ENCODE measurements at places on chromosomes 4 and X.

DNA sequence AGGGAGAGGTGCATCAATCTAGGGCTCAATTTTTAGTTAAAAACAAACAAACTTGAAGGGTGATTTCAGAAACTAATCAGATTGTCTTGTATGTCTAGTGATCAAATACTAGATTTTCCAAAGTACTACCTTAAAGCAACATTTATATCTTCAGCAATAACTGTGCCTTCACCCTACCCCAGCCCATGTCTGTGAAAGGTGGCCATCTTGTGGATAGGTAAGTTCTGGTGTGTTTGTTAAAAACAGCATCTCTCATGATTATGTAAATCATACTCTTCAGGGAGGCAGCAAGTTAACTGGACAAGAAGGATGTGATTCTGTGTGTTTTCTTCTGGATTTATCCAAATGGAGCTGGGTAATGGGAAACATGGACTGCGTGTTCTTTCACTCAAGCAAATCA is 81.4 kb upstream of the ACSL1 start:
- DNase-seq, result no peak

- DNase-seq, result no peak
Measured at GRCh38 chr4:116020141-116020722, 906.8 kb upstream of the NDST4 start.

DNA sequence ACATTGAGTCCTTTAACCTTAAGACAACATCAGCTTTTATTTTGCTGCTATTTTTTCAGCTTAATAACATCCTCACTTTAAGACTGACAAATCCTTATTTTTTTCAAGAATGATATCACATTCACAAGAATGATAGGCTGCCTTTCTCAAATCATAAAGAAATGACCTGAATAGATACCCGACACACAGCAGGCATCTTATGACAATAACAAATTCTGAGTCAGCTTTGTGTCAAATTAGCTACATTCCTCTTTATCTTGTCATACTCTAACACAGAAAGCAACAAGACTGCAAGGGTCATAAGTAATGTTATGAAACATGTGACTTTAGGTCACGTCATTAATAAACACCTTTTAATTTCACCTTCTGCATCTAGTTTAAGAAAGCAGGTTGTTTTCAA is 2387.6 kb downstream of the PCDH7 start:
- DNase-seq, result no peak

DNA sequence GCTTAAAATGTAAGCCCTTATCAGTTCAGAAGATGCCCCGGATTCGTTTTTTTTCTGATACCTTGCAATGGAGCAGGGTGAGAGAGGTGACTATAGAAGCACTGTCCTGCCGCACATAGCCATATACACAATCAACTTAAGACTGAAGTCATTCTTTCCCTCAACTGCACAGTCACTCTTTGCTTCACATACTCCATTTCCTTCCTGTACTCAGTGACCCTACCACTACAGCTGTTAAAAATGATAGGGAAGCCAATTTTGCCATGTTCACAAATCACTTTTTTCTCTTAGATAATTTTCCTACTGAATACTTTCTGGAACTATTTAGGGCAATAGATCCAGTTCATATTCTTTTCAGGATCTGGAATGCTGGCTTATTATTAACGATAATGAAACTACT is 300.0 kb downstream of the ANK2 start:
- DNase-seq, result no peak

GRCh38 chr4:164440199-164440598 is 313.7 kb upstream of the SMIM31 start:
- no peak for DNase-seq

GRCh38 chr4:161760008-161760407 is 403.8 kb downstream of the FSTL5 start:
- DNase-seq, result no peak

DNA sequence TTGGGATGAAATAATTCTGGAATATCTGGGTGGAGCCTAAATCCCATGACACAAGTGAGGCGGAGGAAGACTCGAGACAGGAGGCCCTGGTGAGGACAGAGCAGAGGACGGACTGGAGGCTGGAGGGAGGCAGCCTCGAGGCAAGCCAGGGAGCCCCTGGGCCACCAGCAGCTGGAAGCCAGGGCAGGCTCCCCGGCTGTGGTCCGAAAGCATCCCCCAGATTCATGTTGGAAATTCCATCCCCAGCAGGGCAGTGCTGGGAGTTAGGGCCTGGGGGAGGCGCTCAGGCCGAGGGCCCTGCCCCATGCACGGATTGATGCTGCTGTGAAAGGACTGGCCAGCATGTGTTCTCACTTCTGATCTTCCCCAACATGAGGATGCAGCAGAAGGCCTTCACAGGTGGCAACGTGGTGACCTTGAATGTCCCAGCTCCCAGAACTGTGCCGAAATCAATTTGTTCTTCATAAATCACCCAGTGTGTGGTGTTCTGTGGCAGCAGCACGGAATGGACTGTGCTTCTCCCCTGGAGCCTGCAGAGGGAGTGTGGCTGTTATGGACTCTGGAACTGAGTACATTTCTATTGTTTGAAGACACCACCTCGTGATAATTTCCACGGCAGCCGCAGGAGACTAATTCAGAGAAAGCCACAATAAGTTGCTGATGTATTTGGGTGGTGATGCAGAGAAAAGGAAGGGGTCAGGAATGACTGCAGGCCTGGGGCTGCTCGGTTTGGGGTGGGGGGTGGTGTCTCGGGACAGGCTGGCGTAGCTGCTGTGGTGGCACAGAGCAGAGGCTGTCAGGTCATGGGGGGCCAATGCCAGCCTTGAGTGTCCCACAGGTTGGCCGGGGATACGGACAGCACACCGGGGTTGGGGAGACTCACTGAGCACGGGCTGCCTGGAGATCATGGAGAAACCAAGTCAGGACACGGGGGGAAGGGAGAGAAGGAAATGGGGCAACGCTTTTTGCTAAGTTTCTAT is 56.9 kb downstream of the PCGF3 start:
- DNase-seq, result no peak

DNA sequence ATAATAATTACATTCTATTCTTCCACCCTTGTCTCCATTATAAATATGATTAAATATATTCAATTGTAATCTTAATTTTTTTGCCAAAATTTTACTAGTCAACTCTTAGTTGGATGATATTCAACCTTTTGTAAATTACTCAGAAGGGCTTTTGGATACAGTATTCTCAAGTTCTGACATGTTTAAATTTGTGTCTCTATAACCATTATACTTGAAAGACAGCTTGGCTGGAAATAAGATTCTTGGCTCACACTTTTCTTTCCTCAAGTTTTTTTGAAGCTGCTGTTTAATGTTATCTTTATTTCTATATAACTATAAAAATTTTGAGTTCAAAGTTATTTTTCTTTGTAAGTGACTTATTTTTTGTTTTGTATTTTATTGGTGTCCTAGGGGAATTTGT is 214.4 kb downstream of the ARAP2 start:
- DNase-seq, result no peak

DNA sequence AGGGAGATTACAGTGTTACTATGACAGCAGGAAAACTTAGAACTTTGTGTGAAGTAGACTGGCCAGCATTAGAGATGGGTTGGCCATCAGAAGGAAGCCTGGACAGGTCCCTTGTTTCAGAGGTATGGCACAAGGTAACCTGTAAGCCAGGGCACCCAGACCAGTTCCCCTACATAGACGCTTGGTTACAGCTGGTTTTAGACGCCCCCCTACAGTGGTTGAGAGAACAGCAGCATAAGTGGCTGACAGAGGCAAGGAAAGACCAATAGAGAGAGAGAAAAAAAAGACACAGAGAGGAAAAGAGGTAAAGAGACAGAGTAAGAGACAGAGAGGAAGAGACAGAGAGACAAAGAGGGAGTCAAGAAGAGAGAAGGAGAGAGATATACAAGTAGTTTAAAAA is 144.5 kb downstream of the GC start:
- no peak for DNase-seq

GRCh38 chrX:118493653-118494297 is 1.8 kb upstream of the DOCK11 start:
- no peak for DNase-seq

GRCh38 chr4:153713866-153714646 is 30.0 kb downstream of the TLR2 start:
- no peak for DNase-seq

- DNase-seq, result no peak
Measured at GRCh38 chr4:87236861-87237260, 16.4 kb upstream of the KLHL8 start.

GRCh38 chr4:5773271-5773555 is 62.2 kb downstream of the EVC start:
- no peak for DNase-seq

DNA sequence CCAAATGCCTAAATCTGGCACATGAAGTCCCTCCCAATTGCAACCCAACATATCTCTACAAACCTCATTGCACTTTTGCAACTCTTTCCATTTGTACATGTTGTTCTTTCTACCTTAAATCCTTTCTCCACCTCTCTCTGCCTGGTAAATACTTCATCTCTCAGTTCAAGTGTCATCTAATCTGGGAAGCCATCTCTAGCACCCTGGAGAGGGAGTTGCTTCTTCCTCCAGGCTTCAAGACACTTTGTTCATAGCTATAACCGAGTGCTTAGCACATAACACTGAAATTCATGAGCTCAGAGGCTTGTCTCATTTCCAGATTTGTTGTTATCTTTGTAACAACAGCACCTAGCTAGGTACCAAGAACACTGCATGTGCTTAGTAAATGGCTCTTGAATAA is 114.8 kb upstream of the NAP1L5 start:
- DNase-seq, result no peak

- no peak for DNase-seq
Measured at GRCh38 chr4:7738458-7739076, 201.1 kb downstream of the AFAP1 start.

DNA sequence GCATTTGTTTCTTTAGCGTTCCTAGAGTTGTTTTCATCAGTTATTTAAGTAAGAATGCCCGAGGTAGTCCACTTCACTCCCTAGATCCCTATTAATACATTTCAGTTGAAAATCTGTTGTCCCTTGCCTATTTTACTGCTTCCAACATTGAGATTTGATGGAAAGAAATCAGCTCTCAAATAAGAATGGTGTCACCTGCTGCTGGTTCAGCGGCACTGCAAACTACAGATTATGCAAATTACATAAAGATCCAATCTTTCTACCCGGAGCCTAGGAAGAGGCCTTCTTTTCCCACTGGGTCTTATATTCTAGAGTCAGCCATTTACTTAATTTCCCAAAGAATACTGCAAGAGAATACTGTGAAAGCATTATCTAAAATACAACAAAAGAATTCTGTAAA is 597.6 kb upstream of the MAGEB2 start:
- no peak for DNase-seq

GRCh38 chr4:11487868-11488544 is 59.3 kb upstream of the HS3ST1 start:
- no peak for DNase-seq

DNA sequence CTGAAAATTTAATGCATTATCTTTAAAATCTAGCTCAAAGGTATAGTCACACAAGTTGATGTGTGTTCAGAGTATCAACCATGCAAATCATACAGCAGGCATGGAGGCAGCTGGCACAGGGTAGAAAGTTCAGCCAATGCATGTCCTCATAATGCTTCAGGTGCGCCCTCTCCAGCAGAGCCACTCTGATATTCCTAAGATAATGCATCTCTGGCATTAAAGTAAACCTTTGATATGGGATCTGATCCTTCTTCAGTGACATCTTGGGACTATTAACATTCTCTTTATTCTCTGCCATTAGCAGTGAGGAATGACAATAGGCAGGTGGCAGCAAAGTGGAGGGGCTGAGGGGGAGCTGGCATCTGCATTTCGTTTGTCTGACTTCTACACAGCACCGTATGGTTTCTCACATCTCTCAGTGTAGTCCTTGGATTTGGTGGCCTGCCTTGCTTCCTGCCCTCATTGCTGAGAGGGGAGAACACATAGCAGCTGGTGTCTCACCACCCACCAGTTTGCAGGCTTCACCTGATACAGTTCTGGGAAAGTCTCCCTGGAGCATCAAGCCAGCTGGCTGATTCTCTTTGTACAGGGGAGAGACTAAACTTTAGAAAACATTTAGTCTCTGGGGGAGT is 168.7 kb upstream of the TBC1D9 start:
- DNase-seq, result no peak

- no peak for DNase-seq
Measured at GRCh38 chrX:153884136-153884535, 1.8 kb downstream of the L1CAM start.

DNA sequence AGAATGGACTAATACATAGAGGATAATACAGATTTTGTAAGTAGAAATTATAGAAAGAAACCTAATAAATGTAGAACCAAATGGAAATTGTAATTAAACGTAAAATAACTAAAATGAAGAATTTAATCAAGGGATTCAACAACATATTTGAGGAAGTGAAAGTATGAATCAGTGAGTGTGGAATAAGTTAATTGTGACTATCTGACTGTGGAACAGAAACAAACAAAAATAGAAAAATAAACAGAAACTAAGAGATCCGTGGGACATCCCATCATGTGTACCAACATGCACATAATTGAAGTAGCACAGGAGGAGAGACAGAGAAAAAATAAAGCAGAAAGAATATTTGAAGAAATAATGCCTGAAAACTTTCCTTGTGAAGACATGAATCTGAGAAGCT is 208.6 kb upstream of the TACR3 start:
- DNase-seq, result no peak

- no peak for DNase-seq
Measured at GRCh38 chr4:140170299-140170698, 16.3 kb upstream of the MAML3 start.

GRCh38 chr4:52019936-52020657 is at the start of gene LRRC66:
Gene LRRC66, minus strand, starts transcription at chr4:52020363. Its CDS starts 2,750 bp downstream, at chr4:52017613.
- DNase-seq, result no peak

DNA sequence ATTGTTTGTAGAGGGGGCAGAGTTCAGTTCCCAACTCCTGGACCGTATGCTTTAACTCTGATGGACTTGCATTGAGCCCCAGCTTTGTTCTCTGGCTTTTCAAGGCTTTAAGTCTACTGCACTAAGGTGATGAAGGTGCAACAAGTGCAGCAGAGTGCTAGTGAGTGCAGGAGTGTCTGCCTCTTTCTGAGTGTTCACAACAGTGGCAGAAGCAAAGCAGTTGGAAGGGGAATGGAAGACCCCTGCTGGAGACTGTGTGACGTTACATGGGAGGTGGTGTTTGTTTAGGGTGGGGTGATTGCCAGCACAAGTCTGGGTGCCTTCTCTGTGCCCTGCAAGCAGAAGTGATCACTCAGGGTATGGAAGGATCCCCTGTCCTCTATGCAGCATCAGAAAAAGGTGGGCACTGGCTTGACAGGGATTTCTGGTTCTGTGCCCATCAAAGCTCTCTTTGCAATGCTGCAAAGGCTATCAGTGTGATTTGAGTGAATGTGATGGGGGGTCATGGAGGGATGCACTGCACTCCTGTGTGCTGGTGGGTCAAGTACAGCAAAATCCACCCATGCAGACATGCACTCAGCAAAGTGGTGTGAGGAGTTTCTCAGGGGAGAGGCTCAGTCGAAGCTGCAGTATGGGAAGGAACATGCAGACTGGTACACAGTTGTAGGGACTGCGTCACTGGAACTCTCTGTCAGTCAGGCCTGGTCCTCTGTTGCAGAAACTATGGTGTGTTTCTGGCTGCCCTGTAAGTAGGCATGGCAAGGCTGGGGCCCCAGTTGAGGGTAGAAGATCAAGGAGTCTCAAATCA is 70.9 kb upstream of the UGT2B7 start:
- no peak for DNase-seq

DNA sequence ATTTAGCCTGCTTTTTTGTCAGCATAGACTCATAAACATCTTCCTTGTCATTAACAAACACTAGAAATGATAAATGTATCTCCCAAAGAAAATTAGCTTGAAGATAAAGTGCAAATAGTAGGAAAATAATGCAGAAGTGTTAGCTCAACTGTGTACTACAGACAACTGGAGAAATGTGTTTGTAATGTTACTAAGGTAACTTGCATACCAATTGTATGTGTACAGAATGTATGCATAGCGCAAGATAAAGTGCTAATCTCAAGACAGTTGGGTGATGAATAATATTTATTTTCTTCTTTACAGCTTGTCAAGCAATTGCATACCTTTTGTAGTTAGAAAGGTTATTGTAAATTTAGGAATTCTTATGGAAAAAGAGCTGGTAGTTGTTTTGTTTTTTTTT is 22.1 kb downstream of the FMR1 start:
- no peak for DNase-seq

Data from stimulated activated CD8-positive, alpha-beta memory T cell treated with anti-CD3 and anti-CD28 coated beads, Interleukin-7, amount 100 ng/mL, for 1 hour (primary cell).